ENCODE measurements at places on chromosomes 16 and 17. TPM values are rescaled to one million over a fixed set of nuclear protein-coding genes. Genes with fewer than 3 reads are reported as not detected.

Gene CMIP
- 38.0 TPM for total RNA-seq

Gene NUP88
- 124 TPM for total RNA-seq

Gene RBFOX1
- total RNA-seq: not detected

Gene CTRL
- 0.35 TPM for total RNA-seq

Gene YBX2
- 0.07 TPM for total RNA-seq

Gene ANKRD40CL
- total RNA-seq: not detected
